ENCODE measurements at places on chromosomes 16 and 17.

- no peak for DNase-seq
Observed at GRCh38 chr16:88978608-88979346, 1.8 kb upstream of the CBFA2T3 start.

- DNase-seq = no peak
Observed at GRCh38 chr16:73023752-73024570, 24.0 kb downstream of the ZFHX3 start.

DNA sequence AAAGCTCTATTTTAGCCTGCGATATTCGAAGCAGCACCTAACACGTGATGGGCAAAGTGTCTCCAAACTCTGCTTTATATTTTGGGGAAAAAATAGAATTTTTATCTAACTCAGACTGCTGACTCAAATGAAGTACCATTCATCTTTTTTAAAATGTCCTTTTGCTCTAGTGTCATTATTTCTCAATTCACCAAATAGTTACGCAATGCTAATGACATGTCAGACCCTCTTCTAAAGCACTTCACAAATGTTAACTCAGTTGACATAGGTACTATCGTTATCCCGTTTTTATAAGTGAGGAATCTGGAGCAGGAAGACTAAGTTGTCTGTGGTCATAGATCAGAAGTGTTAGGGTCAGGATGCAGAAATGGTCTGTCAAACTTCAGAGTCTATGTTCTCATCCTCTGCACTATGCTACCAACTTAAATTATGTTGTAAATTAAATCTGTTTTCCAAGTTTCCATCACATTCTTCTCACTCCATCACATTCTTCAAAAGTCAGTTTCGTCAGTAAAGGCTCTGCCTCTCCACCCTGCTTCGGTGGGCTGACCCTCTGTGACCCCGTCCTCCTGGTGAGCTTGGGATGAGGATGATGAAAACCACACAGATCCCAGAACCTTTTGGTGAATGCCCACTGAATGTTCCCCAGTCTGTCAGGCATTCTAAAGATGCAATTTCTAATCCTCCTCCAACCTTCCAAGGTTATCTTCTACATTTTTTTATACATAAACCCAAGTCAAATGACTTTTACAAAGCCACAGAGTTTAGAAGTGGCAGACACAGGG, 102.8 kb downstream of the ADAMTS18 start:
- no peak for DNase-seq

- DNase-seq = no peak
Observed at GRCh38 chr17:73257516-73257915, 4.2 kb downstream of the CPSF4L start.

DNA sequence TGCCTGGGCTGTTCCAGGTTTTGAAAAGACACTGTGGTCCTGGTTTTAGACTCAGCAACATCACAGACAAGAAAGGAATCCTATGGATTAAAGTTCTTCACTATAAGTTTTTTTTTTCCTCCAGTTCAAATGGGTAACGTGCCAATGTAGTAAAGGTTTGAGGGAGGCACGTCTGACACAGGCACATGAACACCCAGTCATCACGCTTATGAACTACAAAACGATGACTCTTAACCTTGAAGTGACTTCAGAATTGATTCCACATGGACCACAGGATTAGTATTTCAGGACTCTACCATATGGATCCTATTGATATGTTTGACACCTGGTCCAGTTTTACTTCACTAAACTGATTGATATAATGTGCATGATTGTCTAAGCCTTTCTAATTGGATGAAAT, 2.3 kb downstream of the PRMT7 start:
- DNase-seq = no peak

DNA sequence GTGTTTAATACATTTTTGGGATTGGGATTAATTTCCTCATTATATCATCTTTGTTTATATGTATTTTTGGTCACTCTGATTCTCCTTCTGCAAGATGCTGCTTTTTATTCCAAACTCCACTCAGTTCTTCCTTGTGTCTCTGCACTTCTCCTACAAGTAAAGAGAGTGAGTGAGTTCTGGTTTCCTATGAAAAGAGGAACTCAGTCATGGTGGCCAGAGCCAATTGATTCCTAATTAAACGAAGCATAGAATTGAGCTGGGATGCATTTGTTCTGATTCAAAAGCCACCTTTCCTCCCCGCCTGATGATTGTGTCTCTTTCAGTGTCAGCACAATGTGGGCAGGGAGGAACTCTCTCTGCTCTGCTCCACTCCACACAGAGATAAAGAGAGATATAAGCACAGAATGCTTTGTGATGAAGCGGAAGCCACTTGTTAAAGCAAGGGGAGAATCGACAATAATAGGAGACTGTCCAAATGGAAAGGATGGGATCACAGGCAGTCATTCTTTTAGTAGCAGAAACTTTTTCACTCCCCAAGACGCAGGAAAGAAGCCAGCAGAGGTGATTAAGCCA, 121.3 kb upstream of the GOT2 start:
- DNase-seq = no peak

DNA sequence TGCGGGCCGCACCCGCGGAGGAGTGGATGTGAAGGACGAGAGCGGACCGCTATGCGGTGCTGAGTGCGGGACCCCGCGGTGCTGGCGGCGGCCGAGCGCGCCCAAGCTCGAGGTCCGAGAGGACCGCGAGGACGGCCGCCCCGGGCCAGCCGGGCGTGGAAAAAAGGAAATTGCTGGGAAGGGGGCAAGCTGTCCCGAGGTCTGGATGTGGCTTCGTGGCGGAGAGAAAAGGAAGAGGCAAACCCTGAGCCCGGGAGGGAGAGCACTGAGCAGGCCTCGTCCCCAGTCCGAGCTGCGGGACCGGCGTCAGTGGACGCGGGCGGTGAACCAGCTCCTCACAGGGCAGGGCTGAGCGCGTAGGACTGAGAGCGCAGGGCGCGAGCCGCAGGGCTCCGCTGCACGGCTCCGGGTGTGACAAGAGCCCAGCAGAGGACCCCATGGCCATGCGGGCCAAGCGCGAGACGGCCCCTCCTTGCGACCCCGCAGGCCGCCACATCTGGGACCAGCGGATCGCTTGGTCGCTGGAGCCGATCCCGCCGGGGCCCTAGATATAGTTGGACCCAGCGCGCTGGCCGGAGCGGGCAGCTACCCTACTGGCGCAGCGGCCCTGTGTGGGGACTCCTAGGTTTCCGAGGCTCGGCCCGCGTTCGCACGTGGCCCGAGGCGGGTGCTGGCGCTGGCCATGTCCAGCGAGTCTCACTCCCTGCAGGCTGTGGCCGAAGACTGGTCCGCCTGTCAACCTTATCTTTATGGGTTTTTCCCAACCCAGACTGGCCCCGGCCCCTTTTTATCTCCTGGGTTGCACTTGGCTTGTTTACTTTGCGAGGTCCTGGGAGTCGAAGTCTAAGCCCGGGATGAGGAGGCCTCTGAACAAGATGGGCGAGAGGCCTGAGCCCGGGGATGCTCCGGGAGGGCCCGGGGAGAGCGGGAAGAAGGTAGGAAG, 2.4 kb downstream of the TBX4 start:
- no peak for DNase-seq

- no peak for DNase-seq
Observed at GRCh38 chr16:72894293-72895151, 153.4 kb downstream of the ZFHX3 start.

- no peak for DNase-seq
Observed at GRCh38 chr16:58034128-58034685, 8.7 kb downstream of the MMP15 start.

DNA sequence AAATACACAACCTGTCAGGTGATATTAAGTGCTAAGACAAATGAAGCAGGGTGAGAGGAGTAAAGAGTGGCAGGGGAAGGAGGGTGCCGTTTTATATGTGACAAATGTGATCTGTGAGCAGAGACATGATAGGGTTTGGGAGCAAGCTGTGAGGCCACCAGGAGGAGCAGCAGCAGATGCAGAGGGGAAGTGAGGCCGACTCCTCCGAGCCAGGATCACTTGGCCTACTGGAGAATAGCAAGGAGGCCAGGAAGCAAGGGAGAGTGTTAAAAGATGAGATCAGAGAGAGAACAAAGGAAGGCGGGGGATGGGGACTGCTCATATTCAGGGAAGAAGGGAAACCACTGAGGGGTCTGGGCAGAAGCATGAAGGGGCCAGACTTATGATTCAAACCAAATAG, 129.4 kb downstream of the TANGO6 start:
- DNase-seq = no peak
